ENCODE measurements at places on chromosomes 16 and 17.

DNA sequence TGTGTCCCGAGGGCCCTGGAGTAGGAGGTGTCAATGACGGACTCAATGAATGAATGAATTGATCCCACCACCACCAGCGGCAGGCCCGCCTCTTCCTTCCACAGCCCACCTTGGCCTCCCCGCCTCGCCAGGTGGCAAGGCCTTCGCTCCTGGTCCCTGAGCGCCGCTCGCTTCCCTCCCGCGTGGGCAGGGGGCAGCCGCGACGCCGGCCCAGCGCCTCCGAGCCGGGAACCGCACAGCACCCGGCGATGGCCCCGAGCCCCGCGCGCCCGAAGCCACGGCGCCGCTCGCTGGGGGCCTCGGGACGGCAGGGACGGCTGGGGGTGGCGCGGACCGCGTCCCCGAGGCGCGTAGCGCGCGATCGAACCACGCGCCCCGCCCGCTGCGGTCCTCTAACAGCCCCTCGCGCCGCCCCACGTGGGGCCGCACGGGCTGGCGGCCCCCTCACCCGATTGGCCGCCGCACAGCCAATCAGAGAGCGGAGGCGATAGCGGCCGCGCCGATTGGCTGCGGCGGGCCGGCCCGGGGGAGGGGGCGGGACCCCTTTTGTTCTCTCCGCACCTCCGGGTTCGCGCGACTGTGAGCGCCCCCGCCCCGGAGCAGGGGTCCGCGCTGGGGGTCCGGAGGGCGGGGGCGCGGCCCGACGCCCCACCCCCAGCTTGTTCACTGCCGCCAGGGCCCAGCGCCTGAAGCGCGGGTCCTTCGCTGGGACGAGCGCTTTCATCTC lies 31.4 kb downstream of the ACTG1 start:
- no peak for DNase-seq

- DNase-seq = no peak
Observed at GRCh38 chr17:39513309-39513708, 52.0 kb downstream of the CDK12 start.

- no peak for DNase-seq
Observed at GRCh38 chr17:48368352-48368908, 61.6 kb downstream of the SKAP1 start.

- no peak for DNase-seq
Observed at GRCh38 chr16:85252461-85252860, 140.2 kb upstream of the CIBAR2 start.
